ENCODE measurements at places on chromosomes 5 and 9.

DNA sequence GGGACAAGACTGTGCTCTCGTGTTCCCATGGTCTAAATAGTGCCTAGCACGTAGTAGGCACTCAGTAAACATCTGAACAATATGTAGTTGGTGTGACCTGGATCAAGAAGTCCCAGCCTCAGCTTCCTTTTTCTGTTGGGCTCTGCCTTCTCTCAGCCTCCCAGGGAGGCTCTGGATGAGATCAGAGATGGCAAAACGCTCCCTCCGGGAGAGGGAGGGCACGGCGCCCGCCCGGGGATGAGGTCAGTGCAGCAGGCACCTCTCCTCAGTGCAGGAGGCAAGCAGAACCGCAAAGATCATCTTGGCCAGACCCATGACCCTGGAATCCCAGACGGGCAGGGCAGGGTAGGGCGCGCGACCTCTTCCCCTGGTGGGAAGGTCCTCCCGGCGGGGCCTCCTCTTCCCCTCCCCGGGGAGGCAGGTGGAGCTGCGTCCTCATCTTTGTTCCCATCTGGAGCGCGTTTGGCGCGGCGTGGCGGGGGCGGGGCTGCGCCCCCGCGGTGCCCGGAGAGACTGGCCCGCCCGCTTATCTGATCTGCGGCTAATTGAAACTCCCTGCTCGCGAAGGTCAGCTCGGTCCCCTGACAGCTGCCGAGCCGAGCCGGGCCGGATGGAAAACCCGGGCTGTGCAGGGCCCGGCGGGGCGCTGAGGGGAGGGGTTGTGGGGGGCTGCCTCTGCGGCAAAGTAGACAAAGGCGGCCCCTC lies 60.9 kb downstream of the CXXC5 start:
- no peak for DNase-seq

GRCh38 chr5:149870232-149870631 lies 74.4 kb downstream of the PDE6A start:
- no peak for DNase-seq

GRCh38 chr9:115261656-115262081 lies 143.7 kb upstream of the TNC start:
- no peak for DNase-seq

DNA sequence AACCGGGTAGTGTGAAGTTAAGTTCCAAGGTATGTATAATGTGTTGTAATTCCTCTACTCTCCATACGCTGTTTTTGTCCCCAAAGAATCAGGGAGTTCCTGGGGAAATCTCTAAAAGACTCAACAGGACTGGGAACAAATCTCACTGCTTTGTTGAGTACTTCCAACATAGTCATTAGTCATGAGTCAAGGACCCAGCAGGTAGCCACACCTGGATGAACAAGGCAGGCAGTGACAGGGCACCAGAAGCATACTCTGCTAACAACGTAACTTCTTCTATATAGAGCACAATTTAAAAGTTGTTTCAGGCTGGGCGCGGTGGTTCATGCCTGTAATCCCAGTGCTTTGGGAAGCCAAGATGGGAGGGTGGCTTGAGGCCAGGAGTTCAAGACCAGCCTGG lies 126.8 kb downstream of the SLC1A3 start:
- no peak for DNase-seq

DNA sequence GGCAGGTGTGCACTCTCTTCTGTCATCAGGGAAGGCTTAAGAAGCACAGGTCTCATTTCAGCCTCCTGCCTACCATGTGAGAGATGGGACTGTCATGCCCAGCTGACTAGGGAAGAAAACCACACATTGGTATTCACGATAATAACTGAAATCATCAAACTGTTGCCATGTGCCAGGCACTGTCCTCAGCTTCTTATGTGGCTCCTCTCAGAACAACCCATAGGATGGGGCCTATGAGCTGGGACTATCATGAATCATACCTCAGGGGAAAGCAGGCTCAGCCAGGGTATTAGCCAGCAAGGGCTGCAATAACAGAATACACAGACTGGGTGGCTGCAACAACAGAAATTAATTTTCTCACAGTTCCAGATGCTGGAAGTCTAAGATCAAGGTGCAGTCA lies 3.3 kb downstream of the AFAP1L1 start:
- DNase-seq = no peak

- no peak for DNase-seq
Measured at GRCh38 chr5:144275329-144275728, 104.7 kb downstream of the KCTD16 start.

- DNase-seq = no peak
Measured at GRCh38 chr5:126359884-126360283, 63.3 kb upstream of the GRAMD2B start.

GRCh38 chr5:67886761-67887160 lies 328.8 kb upstream of the PIK3R1 start:
- no peak for DNase-seq

- no peak for DNase-seq
Measured at GRCh38 chr5:333945-334344, 12.4 kb downstream of the AHRR start.

DNA sequence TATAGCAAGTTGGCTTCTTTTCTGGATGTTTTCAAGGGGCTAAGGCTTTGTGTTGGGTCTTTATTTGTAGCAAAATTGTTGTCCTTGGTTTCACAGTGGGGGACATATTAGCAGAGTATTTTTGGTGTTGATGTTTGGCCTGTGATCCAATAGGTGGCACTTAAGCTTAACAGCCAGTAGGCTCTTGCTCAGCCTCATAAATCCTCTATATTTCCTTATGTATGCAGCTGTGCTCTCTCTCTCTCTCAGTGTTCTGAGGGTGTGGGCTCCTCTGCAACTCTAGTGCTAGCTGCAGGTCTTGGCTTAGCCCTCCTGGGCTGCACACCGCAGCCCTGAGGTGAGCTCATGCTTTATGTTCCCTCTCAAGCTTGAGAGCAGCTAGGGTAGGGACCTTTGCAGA lies 195.0 kb upstream of the GHR start:
- no peak for DNase-seq

GRCh38 chr9:111597852-111598732 lies 1.4 kb downstream of the PTGR1 start:
- peak; percentile 69 for DNase-seq

DNA sequence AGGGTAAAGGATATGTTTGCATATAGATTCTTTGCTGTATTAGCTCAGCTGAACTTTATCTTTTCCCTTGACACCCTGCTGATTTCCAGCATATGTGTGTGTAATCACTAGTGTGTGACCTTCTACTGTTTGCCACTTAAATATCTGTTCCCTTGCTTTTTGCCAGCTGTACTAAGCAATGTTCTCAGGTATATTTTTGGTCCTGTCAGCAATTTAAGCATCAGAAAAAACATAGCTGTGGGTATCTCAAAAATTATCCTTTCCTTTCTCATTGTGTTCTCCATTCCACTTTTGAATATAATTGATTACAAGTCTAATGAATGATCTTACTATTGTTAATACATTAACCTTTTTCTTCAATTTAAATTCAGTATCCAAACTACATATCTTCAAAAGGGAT lies 59.2 kb upstream of the CDH10 start:
- DNase-seq = no peak

- DNase-seq = no peak
Measured at GRCh38 chr9:4792054-4792571, 631 bp upstream of the RCL1 start.

- no peak for DNase-seq
Measured at GRCh38 chr9:123331346-123332060, 24.5 kb upstream of the CRB2 start.

DNA sequence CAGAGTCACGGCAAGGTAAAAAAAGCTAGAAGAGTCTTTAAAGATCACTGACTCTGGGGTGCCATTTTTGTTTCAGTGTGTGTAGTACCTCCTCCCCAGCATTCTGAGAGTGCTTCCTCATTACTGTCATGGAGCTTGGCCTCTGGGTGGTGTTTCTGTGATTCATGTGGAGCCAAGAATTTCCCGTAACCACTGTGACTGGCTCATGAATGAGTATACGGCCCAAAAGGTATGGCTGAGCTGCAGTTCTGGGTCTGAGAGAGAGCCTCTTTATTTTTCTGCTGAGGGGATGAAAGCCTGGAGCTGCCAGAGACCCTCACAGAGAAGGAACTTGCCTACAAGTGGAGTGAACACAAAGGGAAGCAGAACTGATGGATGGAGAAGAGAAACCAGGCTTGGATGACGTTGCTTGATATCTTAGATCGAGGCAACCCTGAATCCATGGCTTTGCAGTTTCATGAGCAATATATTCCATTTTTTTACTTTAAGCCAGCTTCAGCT lies 85.6 kb downstream of the PTTG1 start:
- DNase-seq = peak; percentile 65

GRCh38 chr5:97658116-97658900 lies 475.3 kb upstream of the RIOK2 start:
- DNase-seq = no peak

DNA sequence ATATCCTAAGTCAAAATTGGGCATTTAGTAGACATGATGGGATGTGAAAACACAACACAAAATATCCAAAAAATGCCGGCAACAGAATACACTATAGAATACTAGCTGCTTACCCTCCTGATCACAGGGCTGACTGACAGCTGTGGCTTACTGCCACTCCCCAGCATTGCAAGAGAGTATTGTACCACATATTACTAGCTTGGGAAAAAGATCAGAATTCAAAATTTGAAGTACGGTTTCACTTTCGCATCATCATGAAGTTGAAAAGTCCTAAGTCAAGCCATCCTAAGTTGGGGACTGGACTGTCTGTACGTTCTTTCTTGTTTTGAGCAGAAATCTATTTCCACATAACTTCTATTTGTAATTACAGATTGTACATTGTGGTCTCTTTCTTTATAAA lies 851.4 kb downstream of the MAT2B start:
- DNase-seq = no peak

Data from activated CD4-positive, alpha-beta T cell treated with anti-CD3 and anti-CD28 coated beads for 48 hours (primary cell).